ENCODE measurements at places on chromosomes 4 and X. TPM values are rescaled to one million over a fixed set of nuclear protein-coding genes. Genes with fewer than 3 reads are reported as not detected.

DNA sequence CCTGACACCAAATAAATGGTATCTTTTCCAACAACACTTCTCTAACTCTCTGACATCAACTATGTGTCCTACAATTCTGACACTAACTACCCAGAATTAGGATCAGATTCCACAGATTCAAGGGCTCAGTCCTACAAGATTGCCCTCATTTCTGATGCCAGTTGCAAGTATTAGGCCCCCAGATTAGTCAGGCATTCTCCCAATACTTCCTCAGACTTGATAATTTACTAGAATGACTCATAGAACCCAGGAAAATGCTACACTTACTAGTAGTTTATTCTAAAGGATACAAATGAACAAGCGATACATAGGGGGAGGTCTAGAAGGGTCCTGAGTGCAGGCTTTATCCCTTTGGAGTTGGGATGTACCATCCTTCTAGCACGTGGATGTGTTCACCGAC is 8.5 kb downstream of the TIGD2 start:
- no peak for DNase-seq
- H3K4me1 ChIP-seq, result no peaks in the 10 kb centered on the region
- H3K27ac ChIP-seq, result no peak overlapping the region
- H3K4me3 ChIP-seq, result no peak overlapping the region
- H3K27me3 ChIP-seq, result no peaks in the 10 kb centered on the region

DNA sequence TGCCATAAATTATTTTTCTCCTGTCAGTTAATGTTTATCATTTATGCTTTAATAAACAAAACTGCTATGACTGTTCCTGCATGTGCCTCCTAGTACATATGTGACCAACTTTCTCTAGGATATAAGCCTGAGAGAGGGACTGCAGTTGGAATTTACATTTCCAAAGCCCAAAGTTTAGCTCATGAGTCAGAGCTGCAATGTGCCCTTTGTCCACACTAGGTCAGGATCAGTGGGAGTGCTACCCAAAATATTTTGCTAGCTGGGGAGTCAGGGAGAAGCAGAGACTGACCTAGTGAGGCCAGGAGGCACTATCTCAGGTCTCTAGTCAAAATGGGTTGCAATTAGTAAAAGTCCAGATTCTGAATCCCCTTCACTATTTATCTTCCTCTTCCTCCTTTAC is 92.7 kb downstream of the AR start:
- no peaks in the 10 kb centered on the region for H3K4me1 ChIP-seq
- DNase-seq, result no peak
- no peak overlapping the region for H3K4me3 ChIP-seq

- H3K27me3 ChIP-seq, result no peaks in the 10 kb centered on the region
- H3K4me1 ChIP-seq, result no peaks in the 10 kb centered on the region
- H3K27ac ChIP-seq, result no peak overlapping the region
- H3K4me3 ChIP-seq, result no peak overlapping the region
Observed at GRCh38 chr4:108902769-108903168, 139.9 kb upstream of the ETNPPL start.

DNA sequence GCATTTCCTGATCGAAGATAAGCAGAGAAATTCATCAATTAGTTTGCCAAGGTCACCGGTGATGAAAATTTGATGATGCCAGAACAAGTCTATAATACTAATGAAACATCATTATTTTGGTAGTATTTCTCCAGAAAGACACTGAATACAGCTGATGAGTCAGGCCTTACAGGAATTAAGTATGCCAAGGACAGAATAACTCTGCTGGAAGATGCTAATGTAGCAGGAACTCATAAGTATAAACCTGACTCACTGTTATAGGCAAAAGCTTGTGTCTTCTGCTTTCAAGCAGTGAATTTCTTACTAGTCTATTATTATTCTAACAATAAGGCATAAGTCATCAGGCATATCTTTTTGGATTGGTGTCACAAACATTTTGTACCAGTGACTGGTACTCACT is 1825.1 kb upstream of the IGFBP7 start:
- H3K36me3 ChIP-seq, result no peaks in the 10 kb centered on the region
- no peak overlapping the region for H3K4me3 ChIP-seq
- H3K27me3 ChIP-seq, result no peaks in the 10 kb centered on the region

DNA sequence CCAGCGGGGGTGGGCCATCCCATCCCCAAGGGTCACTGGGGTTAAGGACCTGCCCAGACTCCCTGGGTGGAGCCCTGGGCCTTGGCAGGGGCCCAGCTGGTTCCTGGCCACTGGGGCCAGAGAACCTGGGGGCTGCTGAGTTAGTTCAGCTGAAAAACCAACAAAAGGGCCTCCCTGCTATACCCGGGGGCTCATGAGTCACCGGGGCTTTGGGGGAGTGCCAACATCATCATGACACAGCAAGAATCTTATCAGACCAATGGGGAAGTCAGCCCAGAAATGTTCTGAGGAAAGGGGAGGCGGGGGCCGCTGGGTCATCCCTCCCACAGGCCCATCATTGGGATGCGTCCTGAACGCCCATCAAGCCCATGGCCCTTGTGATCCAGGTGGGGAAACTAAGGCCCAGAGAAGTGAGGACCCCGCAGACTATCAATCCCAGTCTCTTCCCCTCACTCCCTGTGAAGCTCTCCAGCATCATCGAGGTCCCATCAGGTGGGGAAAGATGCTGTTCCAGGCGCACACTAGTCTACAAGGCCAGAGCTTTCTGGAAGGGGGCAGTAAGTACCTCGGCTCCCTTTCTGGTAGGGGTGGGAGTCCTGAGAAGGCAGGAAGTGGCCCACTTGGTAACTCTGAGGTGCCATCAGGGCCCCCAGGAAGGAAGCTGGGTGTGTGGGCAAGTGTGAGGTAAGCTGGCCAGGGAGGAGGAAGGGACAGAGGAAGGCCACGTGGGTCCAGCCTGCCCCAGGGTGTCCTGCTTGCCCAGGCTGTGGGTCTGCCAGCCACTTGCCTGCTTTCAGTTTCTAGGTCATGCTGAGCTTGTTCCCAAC is 4.5 kb downstream of the G6PD start:
- peaks cover 13% of the 10 kb centered on the region for H3K36me3 ChIP-seq
- H3K4me1 ChIP-seq, result peaks cover 35% of the 10 kb centered on the region
- peak overlapping the region; percentile 73 for H3K4me3 ChIP-seq
- H3K27ac ChIP-seq, result peak overlapping the region; percentile 91
- no peak for DNase-seq

- no peak overlapping the region for H3K4me3 ChIP-seq
- no peaks in the 10 kb centered on the region for H3K27me3 ChIP-seq
- DNase-seq, result no peak
- H3K27ac ChIP-seq, result no peak overlapping the region
- no peaks in the 10 kb centered on the region for H3K36me3 ChIP-seq
Observed at GRCh38 chrX:142616636-142617035, 409.1 kb upstream of the SPANXN4 start.

DNA sequence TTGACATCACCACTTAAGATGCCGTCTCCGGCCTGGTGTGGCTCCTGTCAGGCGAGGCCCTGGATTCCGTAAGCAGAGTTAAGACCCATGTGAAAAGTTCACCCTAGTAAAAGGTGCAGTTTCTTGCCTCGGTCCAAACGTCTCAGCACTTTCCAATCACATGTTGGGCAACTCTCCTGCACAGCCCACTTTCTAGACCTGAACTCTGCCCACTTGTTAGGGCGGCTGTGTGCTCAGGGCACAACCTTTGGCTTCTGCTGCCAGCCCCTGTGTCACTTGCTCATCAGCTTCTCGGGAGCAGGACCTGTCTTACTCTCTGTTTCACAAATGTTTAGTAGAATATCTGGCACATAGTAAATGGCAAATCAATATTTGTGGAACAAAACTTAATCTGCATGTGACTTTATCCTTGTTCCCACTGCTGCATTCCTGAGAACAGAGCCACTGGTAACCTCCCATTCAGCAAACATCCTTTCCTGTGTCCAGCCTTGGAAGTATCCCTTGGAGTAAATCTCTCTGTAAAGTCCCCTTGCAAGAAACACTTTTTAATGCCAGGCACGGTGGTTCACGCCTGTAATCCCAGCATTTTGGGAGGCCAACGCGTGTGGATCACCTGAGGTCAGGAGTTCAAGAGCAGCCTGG is 38.7 kb upstream of the SH3RF1 start:
- peaks cover 2% of the 10 kb centered on the region for H3K27me3 ChIP-seq
- H3K27ac ChIP-seq, result no peak overlapping the region
- no peak overlapping the region for H3K4me3 ChIP-seq
- no peak for DNase-seq
- no peaks in the 10 kb centered on the region for H3K36me3 ChIP-seq

GRCh38 chr4:70984589-70984988 is 8.9 kb upstream of the DCK start:
- peaks cover 9% of the 10 kb centered on the region for H3K4me1 ChIP-seq
- no peak for DNase-seq
- H3K4me3 ChIP-seq, result no peak overlapping the region
- H3K27ac ChIP-seq, result no peak overlapping the region

DNA sequence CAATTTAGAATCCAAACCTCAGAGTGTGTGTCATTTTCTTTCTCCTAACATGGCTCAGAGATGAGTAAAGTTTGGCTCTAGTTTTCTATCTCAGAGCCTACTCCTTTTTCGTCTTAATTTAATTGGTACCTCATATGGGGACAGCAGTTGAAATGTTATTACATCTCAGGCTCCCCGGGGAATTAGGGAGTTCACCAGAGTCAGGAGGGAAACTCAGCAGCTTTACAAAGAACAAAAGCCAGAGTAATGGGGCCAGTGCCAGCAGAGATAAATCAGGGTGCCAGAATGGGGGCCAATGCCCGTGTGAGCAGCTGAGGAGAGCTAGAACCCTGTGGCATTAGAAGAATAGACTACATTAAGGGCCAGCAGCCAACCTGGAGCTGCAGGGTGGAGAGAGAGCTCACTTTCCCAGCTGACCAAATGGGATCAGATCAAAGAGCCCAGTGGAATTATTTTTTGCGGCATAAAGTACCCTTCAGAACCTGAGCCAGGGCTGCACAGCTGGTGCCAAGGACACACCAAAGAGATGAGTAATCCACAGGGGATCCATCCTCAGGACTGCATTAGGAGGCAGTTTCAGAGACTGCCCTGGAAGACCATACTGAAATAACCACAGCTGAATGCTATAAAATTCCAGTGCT is 207.1 kb upstream of the DKK2 start:
- H3K4me1 ChIP-seq, result no peaks in the 10 kb centered on the region
- no peak overlapping the region for H3K4me3 ChIP-seq
- H3K27me3 ChIP-seq, result no peaks in the 10 kb centered on the region
- no peaks in the 10 kb centered on the region for H3K36me3 ChIP-seq
- no peak for DNase-seq

DNA sequence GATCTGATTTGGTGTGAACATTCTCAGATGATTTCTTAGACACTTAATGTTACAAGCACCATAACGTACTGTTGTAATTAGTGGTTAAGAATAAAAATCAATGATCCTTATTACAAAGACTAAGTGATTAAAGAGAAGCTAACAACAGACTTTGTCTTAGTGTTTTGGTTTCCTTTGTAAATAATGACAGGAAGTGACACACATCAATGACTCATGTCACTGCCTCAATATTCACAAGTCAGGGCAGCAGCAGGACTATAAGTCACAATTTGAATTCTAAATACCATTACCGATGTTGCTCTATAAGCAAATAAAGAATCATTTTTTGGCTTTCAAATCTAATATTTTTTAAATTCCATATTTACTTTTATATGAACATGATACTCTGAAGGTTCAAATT is 115.8 kb upstream of the FAT4 start:
- H3K36me3 ChIP-seq, result no peaks in the 10 kb centered on the region
- H3K27ac ChIP-seq, result no peak overlapping the region
- no peak overlapping the region for H3K4me3 ChIP-seq

GRCh38 chr4:142345924-142346323 is 500.2 kb downstream of the INPP4B start:
- no peaks in the 10 kb centered on the region for H3K36me3 ChIP-seq
- H3K27ac ChIP-seq, result no peak overlapping the region

GRCh38 chr4:155005395-155006090 is 202.9 kb upstream of the NPY2R start:
- no peaks in the 10 kb centered on the region for H3K36me3 ChIP-seq
- H3K27ac ChIP-seq, result no peak overlapping the region
- peaks cover 2% of the 10 kb centered on the region for H3K27me3 ChIP-seq
- no peaks in the 10 kb centered on the region for H3K4me1 ChIP-seq

GRCh38 chr4:185357211-185357610 is 38.5 kb downstream of the LRP2BP start:
- H3K27me3 ChIP-seq, result no peaks in the 10 kb centered on the region
- H3K4me1 ChIP-seq, result peaks cover 14% of the 10 kb centered on the region

GRCh38 chr4:162015090-162015489 is 148.7 kb downstream of the FSTL5 start:
- H3K27ac ChIP-seq, result no peak overlapping the region
- H3K36me3 ChIP-seq, result no peaks in the 10 kb centered on the region
- no peaks in the 10 kb centered on the region for H3K4me1 ChIP-seq
- no peak for DNase-seq

DNA sequence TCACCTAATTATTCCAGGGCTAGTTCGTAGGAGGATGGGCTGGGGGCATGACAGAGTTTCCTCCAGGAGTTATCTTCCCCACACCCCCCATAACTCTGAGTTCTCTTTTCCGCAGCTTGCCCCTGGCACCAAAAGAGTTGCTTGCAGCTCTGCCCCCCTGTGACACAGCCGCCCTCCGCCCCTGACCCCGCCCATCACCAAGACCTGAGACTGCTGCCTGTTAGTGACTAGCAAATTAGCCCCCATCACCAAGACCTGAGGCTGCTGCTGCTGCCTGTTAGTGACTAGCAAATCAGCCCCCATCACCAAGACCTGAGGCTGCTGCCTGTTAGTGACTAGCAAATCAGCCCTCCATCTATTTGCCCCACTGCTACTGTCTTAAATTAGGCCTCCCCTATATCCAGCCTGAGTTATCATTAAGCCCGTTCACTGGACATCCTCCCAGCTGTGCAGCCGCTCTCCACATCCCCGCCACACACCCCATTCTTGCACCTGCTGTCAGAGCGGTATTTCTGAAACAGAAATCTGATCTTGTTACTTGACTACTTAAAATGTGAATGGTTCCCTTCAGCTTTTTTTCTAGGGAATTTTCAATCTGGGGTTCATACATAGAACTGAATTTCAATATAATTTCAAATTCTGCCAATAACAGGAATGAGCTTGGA is 1.5 kb upstream of the PAPSS1 start:
- no peaks in the 10 kb centered on the region for H3K27me3 ChIP-seq
- H3K36me3 ChIP-seq, result peaks cover 6% of the 10 kb centered on the region
- H3K4me3 ChIP-seq, result peak overlapping the region; percentile 97
- peaks cover 32% of the 10 kb centered on the region for H3K4me1 ChIP-seq
- peak; percentile 48 for DNase-seq
- peak overlapping the region; percentile 96 for H3K27ac ChIP-seq

- H3K4me3 ChIP-seq, result no peak overlapping the region
- DNase-seq, result no peak
- H3K36me3 ChIP-seq, result peaks cover 2% of the 10 kb centered on the region
- no peak overlapping the region for H3K27ac ChIP-seq
Observed at GRCh38 chr4:147590249-147590920, 26.8 kb upstream of the TMEM184C start.

DNA sequence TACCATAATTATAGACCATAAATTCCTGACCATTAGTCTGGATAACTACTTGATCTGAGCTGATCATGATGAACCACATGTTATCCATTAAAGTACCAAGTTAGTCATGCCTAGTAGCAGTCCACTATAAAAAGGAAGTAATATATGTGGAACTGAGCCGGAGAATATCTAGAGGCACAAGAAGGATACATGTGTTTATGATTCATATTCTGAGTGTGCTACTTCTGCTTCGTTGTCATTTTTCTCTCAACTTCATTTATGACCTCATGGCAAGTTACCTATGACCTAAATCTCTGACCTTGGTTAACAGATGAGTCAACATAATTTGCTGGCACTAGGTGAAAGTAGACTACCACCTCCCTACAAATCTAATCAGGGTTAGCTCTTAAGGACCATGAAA is 56.5 kb upstream of the ANKRD17 start:
- no peak for DNase-seq
- H3K4me3 ChIP-seq, result no peak overlapping the region

The PWWP3B gene
- total RNA-seq, result not detected

The SYTL4 gene
- 0.20 TPM for total RNA-seq

The CCSER1 gene
- 14.4 TPM for total RNA-seq

Data from activated B cell treated with CpG ODN at 0.5 μM for 24 hours (primary cell).